ENCODE measurements at places on chromosomes 4 and X.

- no peak for DNase-seq
Measured at GRCh38 chr4:74884266-74884665, 48.6 kb upstream of the PARM1 start.

DNA sequence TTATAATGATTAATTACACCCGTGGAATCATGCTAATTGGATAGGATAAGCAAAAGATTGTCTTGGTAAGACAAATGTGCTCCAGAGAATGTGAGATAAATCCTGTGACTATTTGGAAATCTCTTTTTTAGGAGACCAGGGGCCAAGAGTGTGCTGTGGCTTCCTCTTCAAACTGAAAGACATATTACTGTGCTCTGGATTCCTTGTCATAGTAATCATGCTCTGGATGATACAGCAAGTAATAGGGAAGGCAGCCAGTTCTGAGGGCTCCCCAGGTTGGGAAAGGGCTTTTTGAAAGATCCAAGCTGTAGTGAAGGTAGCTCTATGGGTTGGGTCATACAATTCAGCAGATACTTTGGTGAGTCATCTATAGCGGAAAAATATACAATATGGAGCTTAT lies 600.5 kb downstream of the PCDH18 start:
- DNase-seq: no peak

DNA sequence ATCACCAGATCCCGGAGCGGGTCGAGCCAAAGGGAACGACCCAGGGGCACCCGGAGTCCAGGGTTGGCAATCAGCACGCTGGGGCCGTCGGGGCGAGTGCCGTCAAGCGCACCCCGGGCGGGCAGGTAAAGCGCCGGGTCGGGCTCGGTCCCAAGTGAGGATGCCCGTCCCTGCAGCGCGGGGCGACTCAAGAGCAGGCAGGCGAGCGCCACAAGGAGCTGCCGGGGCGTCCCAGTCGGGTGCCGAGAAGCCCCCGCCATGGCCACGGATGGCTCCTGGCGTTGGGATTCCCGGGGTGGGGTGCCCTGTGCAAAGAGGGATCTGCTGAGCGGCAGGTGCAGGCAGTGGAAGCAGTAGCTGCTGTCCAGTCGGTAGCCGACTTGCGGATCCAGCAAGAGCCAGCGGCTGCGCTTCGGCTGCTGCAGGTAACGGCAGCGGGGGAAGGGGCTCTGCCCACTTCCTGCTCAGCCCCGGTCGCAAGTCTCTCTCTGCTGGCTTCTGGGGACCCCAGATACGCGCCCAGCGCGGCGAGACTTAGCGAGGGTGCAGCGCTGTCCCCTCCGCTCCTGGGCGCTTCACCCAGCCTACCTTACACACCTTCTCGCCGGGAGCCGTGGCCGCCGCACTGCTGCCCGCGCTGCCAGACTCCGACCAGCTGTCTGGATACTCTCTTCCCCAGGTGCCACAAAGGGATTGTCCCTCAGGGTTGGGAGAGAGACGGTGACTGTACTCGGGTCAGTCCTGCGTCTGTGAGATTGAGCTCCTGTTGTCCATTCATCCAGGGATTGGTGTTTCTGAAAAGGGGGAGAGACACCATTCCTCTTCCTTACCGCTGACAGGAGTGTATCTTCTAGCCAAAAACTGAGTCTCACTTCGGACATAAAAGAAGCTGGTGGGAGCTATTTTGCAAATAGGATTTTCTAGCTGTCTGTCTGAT lies at the start of gene FREM3:
Gene FREM3 (minus strand): TSS at position 260 of the 937 bp plus-strand sequence. CDS start 0 bp downstream, at position 260.
- peak; percentile 5 for DNase-seq

DNA sequence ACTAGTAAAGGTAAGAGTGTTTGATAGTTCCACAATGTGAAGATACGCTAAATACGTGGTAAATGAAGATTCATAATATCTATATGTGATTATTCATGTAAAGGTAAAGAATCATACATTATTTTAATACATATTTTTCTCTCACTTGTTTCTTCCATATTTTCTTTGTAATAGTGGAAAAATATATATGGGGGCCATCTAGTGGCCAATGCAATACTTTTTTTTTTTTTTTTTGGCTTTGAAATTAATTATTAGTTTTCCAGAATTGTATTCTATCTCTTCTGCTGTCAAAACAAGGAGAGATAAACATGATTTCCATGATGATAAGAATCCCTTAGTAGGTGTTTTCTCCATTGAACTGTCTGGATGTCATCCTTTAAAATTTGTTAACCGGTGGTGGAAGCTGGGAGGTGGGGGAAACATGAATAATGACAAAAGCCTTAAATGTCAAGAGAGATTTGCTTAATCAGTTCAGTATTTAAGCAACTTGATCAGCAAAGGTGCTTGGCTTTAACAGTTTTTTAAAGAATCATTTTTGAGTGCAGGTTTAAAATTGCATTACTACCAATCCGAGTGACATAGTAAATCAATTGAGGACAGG lies 508.7 kb upstream of the HTR2C start:
- no peak for DNase-seq

GRCh38 chr4:108849611-108850168 lies 86.8 kb upstream of the ETNPPL start:
- DNase-seq: peak; percentile 31

DNA sequence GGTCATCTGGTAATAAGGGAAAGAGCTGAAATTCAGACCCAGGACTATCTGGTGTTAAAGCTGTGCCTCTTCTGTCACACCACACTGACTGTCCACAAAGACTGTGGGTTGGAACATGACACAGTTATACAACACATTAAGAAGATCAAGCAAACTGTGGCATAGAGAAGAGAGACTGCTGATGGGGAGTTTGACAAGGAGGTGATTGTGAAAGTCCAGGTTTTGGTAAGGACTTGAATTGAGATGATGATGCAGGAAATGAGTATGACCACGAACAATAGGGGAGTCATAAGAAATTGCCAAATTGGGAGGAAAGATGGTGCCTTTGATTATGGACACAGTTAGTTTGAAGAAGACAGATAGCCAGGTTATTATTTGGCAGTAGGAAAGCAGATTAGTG lies 163.4 kb downstream of the PDGFRA start:
- no peak for DNase-seq

GRCh38 chrX:138928737-138929459 lies 217.4 kb upstream of the FGF13 start:
- no peak for DNase-seq

DNA sequence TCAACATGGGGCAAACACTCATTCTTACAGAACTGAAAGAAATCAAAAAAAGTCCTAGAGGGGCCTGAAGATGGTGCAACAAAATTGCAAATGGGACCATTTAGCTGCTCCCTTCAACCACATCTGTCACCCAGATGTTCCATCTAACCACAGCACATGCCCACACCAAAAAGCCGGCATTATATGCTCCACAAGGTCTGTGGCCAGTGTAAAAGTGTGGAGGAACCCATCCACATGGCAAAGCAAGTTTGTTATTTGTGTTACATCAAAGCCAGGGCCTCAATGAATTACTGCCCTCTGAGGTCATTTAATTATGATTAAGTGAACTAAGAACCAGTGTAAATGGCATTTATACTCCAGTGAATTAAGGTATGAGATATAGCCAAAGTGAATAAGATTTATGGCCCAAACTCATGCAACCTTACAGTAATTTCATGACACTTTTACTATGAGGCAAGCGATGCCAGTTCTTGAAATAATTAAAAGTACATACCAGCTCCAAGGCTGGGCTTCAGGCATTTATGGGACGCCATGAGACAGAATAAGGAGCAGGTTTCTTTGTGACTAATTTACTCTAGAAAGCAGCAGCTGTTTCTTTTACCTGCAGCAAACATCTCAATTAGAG lies 48.7 kb upstream of the FGF16 start:
- no peak for DNase-seq

- no peak for DNase-seq
Measured at GRCh38 chrX:110026099-110026844, 23.4 kb downstream of the TMEM164 start.

DNA sequence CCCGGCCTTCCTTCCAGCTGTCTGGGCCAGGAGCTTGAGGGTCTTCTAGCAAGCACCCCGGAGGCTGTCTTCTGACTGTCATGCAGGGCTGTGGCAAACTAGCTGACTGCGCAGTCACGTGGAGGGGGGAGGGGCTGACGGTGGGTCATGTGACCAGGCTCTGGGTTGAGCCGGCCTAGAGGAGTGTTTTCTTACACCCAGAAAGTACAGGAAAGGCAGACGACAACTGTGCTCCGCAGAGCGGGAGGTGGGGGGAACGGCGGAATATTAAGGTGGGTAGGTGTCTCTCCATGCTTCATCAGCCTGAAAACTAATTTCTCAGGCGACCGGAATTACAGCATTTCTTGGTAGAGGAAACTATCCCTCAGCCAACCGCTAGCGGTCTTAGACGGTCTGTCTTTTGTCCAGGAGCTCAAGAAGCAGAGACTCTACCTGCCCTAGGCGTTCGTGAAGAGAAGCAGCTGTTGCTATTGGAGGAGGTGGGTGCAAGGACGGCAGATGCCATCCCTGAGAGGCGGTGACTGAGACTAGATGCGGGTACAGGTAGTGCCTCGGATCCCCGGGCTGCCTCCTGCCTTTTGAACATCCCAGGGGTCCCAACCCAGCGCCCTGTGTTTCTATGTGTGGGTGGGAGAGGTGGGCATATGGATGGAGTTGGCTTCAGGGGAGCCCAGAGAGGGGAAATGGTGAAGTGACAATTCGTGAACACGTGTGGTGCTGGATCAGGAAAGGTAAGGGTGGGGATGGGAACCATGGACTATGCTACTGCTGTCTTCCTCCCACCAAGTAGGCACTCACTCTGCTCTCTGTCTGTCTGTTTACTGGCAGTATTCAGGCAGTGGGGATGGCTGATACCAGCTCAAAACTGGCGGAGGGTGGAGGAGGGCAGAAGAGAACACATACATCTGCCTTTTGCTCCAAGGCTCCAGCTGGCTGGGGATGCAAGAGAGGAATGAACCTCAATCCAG lies 8.8 kb downstream of the GPRASP1 start:
- no peak for DNase-seq

- DNase-seq: no peak
Measured at GRCh38 chrX:145190801-145191389, 56.4 kb upstream of the SPANXN1 start.

DNA sequence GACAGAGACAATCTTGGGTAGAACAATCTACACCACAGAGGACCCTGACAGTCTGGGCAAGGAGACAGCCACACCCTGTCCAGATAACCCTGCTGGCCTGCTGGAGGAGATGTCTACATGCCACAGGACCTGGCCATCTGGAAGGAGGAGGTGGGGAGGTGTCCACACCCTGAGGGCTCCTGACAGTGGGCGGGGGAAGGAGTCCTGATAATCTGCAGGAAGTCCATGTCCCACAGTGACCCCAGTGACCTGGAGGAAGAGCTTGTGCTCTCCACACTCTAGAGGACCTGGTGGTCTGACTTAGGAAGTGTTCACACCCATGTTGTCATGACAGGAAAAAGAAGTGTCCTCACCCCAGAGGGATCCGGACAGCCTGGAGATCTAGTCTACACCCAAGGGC lies 5.5 kb downstream of the SUV39H1 start:
- no peak for DNase-seq

GRCh38 chr4:38512840-38513239 lies 151.2 kb upstream of the KLF3 start:
- no peak for DNase-seq

GRCh38 chr4:113633467-113633866 lies 128.1 kb downstream of the CAMK2D start:
- DNase-seq: no peak

DNA sequence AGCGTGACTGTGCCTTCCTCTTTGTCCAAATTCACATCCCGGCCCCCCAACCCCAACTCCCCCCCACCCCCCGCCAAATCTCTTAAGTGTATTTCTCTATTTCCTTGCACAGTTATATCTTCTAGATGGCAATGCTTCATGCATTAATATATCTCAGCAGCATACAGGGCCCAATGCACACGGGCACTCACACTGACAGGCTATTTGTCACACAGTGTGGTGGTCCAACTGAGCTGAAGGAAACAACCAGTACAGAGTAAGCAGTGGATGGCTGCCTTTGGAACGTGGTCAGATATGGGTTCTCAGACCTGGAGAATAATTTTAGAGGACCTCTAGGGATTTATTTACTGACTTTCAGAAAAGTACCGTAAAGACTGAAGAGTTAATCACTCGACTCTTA lies 681 bp downstream of the EXOC1 start:
- DNase-seq: no peak

DNA sequence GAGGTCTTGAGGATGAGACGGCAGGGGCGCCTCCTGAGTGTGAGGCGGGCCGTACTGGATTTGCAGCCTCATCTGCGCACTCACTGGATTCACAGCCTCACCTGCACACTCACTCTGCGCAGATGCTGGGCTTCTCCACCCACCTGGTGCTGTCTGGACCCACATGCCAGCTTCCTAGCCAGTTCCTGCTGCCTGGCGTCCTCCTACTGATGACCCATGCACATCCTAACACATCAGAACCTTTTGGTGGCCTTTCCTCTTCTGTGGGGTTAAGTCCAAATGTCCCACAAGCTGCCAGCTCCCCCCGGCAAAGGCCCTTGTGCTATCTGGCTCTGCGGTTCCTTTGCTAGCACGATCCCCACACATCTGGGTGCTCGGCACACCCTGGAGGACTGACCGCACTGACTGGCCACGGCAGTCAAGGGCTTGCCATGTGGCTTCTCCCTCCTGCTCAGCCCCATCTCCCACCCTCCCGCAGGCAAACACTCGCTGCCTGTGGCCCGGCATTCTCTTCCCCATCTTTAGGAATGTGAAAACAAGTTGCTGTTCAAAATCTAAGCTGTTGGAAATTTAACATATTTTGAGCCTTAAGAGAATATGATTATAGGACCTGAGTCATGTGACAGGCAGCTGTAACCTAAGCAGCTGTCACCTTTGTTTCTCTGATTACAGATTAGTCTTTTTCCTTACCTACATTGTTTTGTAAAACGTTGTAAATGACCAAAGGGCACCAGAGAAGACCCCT lies 39.4 kb upstream of the AFAP1 start:
- DNase-seq: no peak

- no peak for DNase-seq
Measured at GRCh38 chrX:130848763-130849162, 54.2 kb downstream of the ENOX2 start.

GRCh38 chr4:156584100-156584499 lies 387.5 kb downstream of the PDGFC start:
- no peak for DNase-seq

- DNase-seq: no peak
Measured at GRCh38 chr4:158376106-158376840, 145.4 kb upstream of the RXFP1 start.

DNA sequence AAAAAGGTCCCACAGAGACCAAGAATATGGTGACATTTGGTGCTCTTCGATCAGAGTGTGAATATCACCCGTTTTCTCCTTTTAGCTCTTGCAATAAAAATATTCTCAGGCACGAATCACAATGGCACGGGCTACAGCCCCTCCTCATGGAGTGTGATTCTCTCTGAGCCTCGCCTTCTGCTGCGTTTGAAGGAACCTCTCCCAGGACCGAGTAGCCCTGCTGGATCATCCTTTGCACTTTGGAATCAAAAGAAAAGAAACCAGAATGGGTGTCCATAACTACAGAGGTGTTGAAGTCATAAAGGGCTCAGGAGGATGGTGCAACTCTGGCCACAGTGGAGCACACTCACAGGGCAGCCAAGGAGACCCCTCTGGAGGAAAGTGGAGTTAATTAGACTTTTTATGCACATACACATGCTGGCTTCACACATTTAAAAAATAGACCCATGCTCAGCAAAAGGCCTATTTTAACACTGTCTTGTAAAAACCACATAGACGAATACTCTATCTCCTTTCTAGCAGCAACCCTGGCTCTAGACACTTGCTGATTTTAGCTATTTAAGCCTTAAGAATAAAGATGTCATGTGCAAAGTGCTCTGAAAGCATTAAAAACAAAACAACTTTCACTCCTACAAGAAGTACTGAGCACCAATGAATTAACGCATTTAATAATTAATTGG lies 19.1 kb downstream of the MAML3 start:
- DNase-seq: no peak

GRCh38 chr4:1808396-1808795 lies 15.3 kb downstream of the FGFR3 start:
- no peak for DNase-seq

- peak; percentile 56 for DNase-seq
Measured at GRCh38 chr4:164731827-164732474, 22.0 kb upstream of the SMIM31 start.

Measured in urothelium cell line (cell line).